ENCODE measurements at places on chromosomes 1 and 21.

DNA sequence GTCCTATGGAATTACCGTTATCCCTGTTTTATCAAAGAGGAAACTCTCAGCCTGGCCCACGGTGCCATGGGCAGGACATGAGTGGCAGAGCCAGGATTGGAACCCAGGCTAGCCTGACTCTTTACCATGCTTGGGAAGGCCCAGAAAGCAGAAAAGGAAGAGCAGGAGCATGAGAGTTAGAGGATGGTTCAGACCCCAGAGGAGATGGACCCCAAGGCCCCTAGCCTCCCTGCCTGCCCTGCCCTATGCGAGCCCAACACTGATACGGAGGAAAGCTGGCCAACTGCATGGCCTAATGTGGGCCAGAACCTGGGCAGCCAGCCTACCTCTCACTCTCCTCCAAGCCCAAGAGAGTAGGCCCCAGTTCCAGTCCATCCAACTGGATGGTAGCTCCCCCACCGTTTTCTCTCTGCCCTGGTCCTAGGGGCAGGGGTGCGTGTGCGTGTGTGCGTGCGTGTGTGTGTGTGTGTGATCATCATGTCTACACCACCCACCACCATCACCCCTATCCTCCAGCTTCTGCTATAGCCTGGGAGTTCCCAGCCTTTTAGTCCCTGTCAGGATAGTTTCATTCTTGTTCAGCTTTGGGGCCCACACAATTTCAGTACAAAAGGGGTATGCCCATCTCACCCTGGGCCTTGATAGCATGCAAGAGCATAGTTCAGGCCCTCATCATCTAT lies 15.4 kb upstream of the MEX3A start:
- no peaks in the 10 kb centered on the region for H3K36me3 ChIP-seq
- no peak for DNase-seq
- peaks cover 6% of the 10 kb centered on the region for H3K27me3 ChIP-seq
- H3K27ac ChIP-seq: no peak overlapping the region
- no peak overlapping the region for H3K4me3 ChIP-seq

- H3K4me1 ChIP-seq: no peaks in the 10 kb centered on the region
- no peak overlapping the region for H3K27ac ChIP-seq
- no peaks in the 10 kb centered on the region for H3K36me3 ChIP-seq
Observed at GRCh38 chr21:21897275-21897883, 899.2 kb downstream of the NCAM2 start.

DNA sequence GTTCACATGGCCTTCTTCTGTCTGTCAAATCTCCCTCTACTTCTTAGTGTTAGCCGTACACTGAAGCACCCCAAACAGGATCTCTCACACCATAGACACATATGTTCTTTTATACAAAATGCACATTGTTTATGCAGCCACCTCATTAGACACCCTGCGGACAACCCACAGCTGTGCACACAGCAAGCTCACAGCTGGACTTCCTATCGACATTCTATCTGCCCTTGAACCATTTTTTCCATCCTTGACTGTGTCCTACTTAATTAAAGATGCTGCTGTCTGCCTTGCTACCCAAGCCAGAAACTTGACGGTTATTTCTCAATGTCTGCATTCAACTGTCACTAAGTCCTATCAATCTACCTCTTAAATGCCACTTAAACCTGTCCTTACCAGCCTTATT lies 3.2 kb upstream of the ZBTB21 start:
- no peak overlapping the region for H3K27ac ChIP-seq
- no peaks in the 10 kb centered on the region for H3K27me3 ChIP-seq
- peaks cover 22% of the 10 kb centered on the region for H3K4me1 ChIP-seq
- H3K4me3 ChIP-seq: no peak overlapping the region
- H3K36me3 ChIP-seq: no peaks in the 10 kb centered on the region

DNA sequence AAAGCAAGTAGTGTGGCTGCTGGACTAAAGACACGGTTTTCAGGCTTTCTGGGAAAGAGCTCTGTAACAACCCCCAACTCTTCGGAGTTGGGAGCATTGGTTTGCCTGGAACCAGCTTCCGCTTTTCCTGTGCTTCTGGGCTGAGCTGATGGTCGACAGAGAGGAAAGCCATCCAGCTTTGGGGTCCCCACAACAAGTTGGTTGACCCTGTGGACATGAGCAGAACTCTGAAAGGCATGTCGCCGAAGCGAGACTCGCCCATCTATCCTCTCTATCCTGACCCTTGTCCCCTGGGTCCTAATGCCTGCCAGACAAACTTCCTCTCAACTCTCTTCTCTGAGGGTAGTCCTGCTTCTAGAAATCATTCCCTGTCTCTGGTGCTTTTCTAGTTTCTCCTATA lies 31.9 kb upstream of the FCGR2A start:
- H3K27ac ChIP-seq: no peak overlapping the region
- no peak overlapping the region for H3K4me3 ChIP-seq
- H3K27me3 ChIP-seq: no peaks in the 10 kb centered on the region
- DNase-seq: no peak

- H3K36me3 ChIP-seq: peaks cover 13% of the 10 kb centered on the region
- no peak overlapping the region for H3K27ac ChIP-seq
- no peaks in the 10 kb centered on the region for H3K4me1 ChIP-seq
- DNase-seq: no peak
- H3K4me3 ChIP-seq: no peak overlapping the region
- no peaks in the 10 kb centered on the region for H3K27me3 ChIP-seq
Observed at GRCh38 chr1:28078680-28079626, 9.5 kb downstream of the EYA3 start.

GRCh38 chr1:65791396-65791795 lies 1.3 kb upstream of the PDE4B start:
- no peak overlapping the region for H3K4me3 ChIP-seq
- H3K4me1 ChIP-seq: no peaks in the 10 kb centered on the region
- no peaks in the 10 kb centered on the region for H3K36me3 ChIP-seq
- no peaks in the 10 kb centered on the region for H3K27me3 ChIP-seq
- H3K27ac ChIP-seq: no peak overlapping the region
- no peak for DNase-seq

GRCh38 chr1:244896550-244896949 lies 32.2 kb upstream of the HNRNPU start:
- no peaks in the 10 kb centered on the region for H3K27me3 ChIP-seq
- no peak for DNase-seq
- H3K4me1 ChIP-seq: no peaks in the 10 kb centered on the region
- no peak overlapping the region for H3K4me3 ChIP-seq
- no peaks in the 10 kb centered on the region for H3K36me3 ChIP-seq
- H3K27ac ChIP-seq: no peak overlapping the region

- no peak for DNase-seq
- H3K4me1 ChIP-seq: peaks cover 11% of the 10 kb centered on the region
- H3K4me3 ChIP-seq: no peak overlapping the region
- no peak overlapping the region for H3K27ac ChIP-seq
- H3K27me3 ChIP-seq: no peaks in the 10 kb centered on the region
Observed at GRCh38 chr1:64875101-64875500, 91.2 kb downstream of the JAK1 start.

DNA sequence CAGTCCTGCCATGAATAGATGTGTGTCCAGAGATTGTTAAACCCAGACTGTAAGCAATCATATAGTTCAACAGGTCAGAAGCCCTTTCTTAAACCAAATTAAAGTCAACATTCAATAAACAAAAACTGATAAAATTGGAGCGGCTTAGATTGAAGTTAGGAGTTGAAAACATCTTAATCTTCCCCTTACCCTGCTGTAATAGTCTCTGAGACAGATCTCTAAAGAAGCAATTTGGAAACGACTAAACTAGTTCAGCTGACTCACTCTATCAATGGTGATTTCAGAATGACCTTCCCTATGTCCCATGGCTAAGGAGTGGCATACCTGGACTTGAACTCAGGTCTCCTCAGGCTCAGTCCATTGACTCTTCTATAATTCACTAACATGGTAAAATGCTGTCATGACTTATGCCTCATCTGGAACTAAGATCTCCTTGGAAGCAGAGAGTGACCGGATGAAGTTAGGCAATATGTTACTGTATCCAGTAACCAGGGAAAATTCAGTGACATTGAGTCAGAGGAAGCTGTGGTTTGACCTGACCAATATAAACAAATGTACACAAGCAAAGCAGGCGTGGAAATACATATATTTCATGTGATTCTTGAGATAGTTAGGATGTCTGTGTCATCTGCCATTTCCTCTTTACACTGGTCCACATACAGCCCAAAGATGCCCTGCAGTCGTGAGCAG lies 30.1 kb downstream of the SGIP1 start:
- no peak for DNase-seq
- H3K27me3 ChIP-seq: peaks cover 13% of the 10 kb centered on the region
- no peak overlapping the region for H3K27ac ChIP-seq
- no peaks in the 10 kb centered on the region for H3K4me1 ChIP-seq

DNA sequence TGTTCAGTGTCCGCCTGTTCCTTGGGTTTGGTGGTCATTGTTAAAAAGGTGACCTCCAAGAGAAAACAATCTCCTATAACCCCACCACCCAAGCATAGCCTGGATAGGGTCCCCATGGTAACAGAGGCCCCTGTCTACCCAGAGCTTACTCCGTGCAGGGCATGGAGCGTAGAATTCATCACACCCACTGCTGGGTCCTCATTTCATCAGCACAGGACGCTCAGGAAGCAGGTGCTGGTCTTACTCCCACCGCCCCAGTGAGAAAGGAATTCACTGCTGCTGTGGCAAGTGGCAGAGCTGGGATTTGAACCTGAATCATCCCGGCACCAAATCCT lies 37.0 kb downstream of the ARHGEF10L start:
- no peak overlapping the region for H3K4me3 ChIP-seq
- no peaks in the 10 kb centered on the region for H3K4me1 ChIP-seq
- no peaks in the 10 kb centered on the region for H3K36me3 ChIP-seq

DNA sequence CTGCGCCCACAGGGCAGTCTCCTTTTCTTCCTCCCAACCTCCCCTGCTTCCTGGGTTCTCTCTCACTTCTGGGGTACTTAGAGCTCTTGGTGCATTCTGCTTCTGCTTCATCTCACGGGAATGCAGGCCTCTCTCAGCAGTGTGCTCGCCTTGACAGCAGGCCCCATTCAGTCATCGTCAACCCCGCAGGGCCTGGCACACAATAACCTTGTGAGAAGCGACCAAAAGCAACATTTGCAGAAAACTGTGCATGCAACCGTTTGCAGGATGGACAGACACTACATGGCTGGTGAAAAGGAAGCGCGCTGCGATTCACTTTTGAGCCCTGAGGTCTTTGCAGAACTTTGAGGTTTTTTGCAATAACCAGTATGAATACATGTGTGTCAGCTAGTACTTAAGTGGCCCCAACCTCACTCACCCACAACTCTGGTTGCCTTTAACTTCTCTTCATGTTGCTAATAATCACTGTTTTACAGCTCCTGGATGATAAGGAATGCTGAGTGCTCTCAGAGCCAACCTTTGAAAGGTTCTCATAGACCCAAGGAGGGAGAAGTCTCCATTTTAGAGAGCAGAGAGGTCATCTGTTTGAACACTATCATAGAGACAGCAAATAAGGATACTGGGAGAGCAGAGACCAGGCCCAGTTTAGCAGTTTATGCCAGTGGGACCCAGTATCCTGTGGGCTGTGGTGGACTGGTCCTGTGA lies 2.5 kb upstream of the CD160 start:
- H3K36me3 ChIP-seq: no peaks in the 10 kb centered on the region
- no peak overlapping the region for H3K27ac ChIP-seq
- no peaks in the 10 kb centered on the region for H3K27me3 ChIP-seq

DNA sequence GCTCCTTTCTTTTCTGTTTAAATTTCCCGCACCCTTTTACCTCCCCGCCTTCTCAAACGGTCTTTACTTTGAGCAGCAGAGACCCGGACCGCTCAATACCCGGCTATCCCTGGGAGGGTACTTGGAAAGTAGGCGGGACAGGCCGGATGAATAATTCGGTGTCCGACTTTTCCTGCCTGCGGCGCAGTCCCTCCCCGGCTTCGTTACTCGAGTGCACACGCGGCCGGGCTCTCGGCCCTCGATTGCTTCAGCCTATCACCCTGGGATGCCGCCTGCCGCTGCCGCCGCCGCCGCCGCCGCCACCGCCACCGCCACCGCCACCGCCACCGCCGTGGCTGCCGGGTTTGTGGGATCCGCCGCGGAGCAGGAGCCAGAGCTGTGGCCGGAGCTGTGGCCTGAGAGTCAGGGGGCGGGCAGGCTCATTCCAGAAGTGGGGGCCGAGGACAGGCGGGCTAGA lies 382 bp upstream of the RASAL2 start:
- H3K4me3 ChIP-seq: no peak overlapping the region
- H3K4me1 ChIP-seq: no peaks in the 10 kb centered on the region
- no peak for DNase-seq
- H3K27ac ChIP-seq: no peak overlapping the region

DNA sequence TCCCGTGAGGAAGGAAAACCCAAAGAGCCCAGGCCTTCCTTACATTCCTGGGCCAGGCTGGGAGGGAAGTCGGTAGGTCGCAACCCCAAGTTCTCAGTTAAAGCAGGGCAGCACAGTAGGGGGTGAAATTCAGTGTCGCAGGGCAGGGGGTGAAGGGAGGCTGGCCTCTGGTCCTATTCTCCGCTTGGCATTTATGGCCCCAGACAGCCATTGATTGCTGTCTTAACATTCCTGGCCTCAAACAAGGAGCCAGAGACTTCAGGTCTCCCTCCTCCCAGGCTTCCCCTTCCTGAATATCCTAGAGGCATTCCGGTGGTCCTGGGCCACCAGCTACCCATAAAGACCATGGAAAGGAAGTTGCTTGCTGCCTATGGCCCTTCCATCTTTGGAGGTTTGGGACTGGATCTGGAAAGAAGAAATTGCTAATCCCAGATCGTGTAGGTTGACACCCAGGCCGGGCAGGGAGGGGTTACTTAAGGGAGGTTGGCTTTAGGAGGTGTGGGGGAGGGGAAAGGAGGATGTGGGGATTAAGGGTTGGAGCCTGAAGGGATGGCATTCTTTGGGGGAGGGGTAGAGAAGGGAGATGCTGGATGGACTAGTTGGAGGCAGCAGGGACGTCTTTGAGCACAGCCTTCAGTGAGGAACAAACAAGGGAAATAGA lies 1.7 kb downstream of the LIN28A start:
- DNase-seq: no peak
- no peaks in the 10 kb centered on the region for H3K4me1 ChIP-seq
- no peak overlapping the region for H3K4me3 ChIP-seq
- H3K27ac ChIP-seq: no peak overlapping the region
- peaks cover 4% of the 10 kb centered on the region for H3K27me3 ChIP-seq

- no peaks in the 10 kb centered on the region for H3K27me3 ChIP-seq
- H3K36me3 ChIP-seq: no peaks in the 10 kb centered on the region
- no peaks in the 10 kb centered on the region for H3K4me1 ChIP-seq
- no peak for DNase-seq
Observed at GRCh38 chr1:177065430-177065829, 99.1 kb downstream of the ASTN1 start.

DNA sequence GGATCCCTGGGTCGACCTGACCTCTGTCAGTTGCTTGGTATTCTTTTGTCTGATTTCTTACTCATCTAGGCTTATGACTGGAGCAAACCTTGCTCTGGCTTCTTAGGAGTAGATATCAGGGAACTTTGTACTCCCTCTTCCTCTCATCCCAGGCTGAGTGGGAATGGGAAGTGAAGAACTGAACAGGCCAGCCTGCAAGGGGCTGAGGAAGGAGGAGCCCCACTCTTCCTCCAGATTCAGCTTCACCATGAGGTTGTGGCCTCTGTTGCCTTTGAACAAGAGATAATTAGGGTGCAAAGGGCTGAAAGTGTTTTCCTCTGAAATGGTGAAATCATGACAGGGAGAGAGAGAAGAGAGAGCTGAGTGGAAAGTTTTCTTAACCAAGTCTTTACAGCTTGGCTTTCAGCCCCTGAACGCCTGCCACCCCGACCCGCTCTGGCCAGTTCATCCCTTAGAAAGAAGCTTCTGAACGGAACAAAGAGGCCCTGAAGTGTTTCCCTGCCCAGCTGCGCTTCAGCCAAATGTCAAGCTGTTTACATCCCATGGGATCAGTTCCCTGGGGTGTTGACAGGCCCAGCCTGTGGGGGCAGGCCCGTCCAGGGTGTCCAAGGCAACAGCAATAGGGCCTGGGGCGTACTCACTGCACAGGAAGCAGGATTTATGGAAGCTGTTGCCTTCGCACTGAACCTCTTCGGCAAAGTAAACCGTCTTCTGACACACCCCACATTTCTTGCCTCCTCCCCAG lies 11.2 kb downstream of the CSRP1 start:
- H3K4me1 ChIP-seq: no peaks in the 10 kb centered on the region
- H3K27me3 ChIP-seq: no peaks in the 10 kb centered on the region

Measured in DND-41 (cell line).